ENCODE measurements at places on chromosomes 7 and 10.

DNA sequence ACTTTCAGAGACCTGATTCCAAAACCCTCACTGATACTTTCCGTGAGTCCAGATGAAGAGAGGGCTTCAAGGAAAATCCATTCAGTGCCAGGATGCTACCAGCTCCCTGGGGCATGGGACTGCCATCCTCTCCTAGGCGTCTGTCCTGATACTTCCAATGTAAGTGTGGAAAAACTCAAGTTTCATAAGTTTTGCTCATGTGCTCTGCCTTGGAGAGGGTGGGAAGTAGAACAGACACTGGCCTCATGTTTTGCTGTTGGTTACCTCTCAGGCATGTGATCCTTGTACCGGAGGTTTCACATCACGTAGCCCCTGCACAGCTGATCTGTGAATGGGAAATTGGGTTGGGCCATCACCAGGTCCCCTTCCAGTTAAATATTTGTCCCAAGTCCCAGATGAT, 517.1 kb downstream of the RPS24 start:
- no peak for DNase-seq

- DNase-seq = no peak
Measured at GRCh38 chr7:15719311-15719710, 32.8 kb upstream of the MEOX2 start.

DNA sequence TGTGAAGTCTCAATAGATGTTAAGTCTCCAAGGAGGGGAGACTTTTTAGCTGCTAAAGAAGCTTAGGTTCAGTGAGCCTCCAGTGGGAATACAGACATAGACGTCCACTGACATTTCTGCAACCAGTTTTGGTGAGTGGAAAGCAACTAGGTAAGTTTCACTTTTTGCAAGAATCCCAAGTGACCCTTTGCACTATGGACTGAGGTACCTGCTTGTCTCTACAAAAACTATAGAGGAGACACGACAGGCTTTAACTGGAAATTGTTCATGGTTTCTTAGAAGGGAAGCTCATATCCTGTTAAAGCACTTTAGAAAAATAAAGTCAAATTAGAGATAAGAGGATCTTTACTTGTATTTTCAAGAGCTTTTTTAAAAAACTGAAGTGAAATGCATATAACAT, 38.6 kb downstream of the GBF1 start:
- no peak for DNase-seq

DNA sequence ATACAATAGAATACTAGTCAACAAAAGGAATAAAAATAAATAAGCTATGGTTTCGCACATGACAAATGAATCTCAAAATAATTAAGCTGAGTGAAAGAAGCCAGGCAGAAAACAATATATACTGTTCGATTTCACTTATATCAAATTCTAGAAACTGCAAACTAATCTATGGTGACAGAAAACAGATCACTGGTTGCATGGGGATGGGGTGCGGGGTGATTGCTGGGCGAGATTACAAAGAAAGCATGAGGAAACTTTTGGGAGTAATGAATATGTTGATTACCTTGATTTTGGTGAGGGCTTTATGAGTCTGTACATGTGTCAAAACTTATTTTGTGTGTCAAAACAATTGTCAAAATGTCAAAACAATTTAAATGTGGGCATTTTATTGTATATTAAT, 135.6 kb downstream of the GPR85 start:
- no peak for DNase-seq

DNA sequence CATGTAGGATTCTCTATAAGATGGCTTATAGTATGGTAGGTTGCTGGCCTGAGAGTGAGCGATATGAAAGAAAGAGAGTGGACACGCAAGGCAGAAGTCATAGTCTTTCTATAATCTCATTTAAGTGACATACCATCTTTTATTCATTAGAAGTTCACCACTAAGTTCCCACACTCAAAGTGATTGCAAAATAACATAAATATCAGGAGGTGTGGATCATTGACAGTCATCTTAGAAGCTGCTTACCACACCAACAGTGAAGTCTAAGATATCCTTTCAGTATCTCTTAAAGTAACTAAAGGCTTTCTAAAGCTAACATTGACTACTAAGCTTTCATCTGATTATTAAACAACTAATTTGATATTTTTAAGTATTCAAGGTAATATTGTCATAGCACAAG, 36.9 kb upstream of the GNAI1 start:
- DNase-seq = no peak
